ENCODE measurements at places on chromosomes 1 and 21.

GRCh38 chr1:92536980-92537884, 50.5 kb upstream of the GFI1 start:
- DNase-seq, result peak; percentile 56

DNA sequence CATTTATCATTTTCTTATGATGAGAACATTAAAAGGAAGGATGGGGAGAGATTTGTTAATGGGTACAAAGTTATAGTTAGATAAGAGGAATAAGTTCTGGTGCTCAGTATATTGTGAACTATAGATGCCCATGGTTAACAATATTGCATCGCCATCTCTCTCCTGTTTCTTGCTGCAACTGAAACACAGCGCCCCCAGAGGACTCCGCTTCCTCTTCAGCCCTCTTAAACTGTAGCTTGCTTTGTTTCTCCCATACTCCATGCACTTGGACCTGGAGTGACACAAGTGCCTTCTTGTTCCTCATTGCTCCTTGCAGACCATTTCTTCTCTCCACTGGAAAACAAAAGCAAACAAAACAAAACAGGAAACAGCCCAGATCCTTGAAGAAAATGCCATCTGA, 70.1 kb upstream of the NTPCR start:
- peak; percentile 64 for DNase-seq

DNA sequence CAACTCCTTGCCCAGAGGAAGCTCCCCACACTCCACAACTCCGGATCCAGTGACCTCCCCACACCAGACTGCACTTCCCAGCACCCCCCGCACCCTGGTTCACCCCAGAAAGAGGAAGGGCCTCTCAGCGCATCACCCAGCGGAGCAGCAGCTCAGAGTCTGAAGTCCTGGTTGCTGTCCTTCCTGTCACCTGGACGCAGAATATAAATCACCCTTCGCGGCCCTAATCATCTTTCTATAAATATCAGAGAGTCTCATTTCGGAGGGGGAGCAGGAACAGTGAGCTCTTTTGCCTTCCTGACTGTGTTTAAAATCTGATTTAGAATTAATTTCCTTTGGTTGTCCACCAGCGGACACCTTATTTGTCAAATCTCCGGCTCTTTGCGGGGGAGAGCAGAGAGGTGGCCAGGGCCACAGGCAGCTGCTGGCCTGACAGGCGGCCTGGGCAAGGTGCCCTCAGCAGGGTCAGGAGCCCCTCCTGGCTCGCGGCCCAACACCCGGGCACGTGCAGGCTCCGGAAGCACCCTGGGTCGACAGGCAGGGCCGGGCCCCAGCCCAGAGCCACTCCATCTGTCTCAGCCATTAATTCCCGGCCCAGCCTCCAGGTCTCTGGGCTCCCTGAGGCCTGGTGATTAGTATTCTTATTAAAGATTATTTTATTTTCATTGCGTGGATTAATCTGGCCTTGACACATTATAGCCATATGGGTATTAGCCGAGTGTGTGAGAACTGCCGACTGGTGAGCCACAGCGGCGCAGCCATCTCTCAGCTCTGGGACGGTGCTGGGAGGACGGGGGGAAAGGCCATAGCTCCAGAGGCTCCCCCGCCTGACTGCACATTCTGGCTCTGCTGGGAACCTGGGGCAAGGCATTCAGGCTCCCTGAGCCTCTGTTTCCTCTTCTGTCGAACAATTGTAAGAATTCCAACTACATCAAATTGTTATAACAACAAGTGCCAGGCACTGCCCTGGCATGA, 19.7 kb downstream of the EPHA8 start:
- DNase-seq, result no peak

GRCh38 chr1:150902751-150903150, 15.8 kb downstream of the CTXND2 start:
- no peak for DNase-seq

GRCh38 chr1:6338695-6339094, 54.9 kb downstream of the ACOT7 start:
- no peak for DNase-seq

DNA sequence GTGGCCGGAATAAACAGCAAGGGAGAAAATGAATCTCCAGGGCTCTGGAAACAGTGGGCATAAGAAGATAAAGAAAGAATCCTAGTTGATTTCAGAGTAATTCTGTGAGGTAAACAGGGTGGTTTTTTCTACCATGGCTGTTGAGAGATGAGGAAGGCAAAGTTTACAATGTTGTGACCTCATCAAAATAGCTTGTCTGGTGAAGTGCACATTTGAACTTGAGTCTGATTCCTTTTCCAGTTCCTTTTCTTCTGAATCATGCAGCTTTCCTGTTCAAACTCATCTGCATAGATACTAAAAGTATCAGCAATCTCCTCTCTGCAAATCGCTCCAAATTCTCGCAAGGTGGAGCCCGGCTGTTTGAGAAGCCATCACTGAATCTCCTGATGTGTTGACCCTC, 161.7 kb downstream of the PLPP3 start:
- peak; percentile 43 for DNase-seq

DNA sequence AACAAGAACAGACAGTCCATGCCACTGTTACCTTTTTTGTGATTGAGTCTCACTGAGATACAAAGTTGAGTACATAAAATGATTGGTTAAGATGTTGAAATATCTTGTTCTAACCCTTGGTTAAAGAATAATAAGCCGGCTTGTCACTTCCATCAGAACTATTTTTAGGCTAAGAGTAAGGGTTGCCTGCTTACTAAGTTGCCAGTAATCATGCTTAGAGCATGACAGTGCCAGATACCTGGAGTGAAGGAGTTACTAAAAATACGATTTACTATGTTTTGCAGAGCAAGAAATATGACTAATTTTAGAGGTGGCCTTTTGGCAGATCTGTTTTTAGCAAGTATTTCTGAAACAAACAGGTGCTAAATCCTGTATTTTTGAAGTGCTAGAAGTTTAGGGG, 6.0 kb downstream of the HUNK start:
- no peak for DNase-seq

GRCh38 chr1:109775398-109775797, 11.7 kb upstream of the EPS8L3 start:
- DNase-seq, result no peak

- DNase-seq, result peak; percentile 52
Measured at GRCh38 chr1:54367613-54368012, 38.6 kb downstream of the SSBP3 start.
